ENCODE measurements at places on chromosomes 7 and 10.

- DNase-seq, result no peak
These were observed 89.1 kb upstream of the HABP2 start for GRCh38 chr10:113463777-113464176.

DNA sequence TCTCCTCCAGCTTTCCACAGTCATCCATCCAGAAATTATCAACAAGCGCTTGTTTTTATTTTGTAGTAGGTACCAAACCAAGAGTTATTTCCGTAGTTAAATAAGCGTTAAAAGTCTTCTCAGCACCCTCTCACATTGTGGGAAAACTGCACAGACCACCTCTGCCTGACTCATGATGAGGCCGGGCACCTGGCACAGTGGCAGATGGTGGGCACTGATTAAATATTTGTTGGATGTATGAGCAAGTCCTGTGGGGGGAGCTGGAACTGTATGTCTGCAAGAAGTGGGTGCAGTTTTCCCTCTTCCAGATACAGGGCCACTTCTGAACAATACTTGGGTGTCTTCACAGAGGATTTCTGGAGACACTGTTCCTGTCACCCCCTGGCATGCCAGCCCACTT is 5.3 kb upstream of the REPIN1 start:
- no peak for DNase-seq

- no peak for DNase-seq
These were observed 103.0 kb downstream of the ITIH5 start for GRCh38 chr10:7563770-7564169.

DNA sequence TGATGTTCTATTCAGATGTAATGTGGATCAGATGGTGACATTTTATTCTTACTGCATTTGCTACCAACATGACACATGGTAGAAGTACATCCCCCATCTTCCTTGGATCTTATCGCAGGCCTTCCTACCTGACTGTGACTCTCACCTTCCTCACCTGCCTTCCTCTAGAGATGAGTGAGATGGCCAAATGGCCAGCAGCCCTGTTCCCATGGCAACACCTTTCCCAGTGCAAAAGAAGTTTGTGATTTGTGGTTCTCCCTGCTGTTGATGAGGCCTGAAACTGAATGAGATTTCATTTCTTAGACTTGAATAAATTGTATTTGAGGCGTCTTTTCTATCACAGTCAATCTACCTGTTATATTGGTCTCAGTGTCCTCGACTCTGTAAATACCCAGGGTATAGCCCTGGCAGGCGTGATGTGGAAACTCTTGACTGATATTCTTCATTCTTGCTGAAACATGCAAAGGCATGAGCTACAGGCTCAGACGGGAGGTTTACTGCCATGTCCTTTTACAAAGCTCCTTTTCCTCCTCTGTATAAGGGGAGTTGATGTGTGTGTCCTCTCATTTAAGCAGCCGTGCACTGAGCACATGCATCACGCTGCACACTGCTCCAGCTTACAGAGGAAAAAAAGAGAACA is 440.7 kb upstream of the AKR1E2 start:
- no peak for DNase-seq

GRCh38 chr10:130066743-130067142 is 43.9 kb downstream of the C10orf143 start:
- no peak for DNase-seq
